ENCODE measurements at places on chromosomes 5 and 9.

DNA sequence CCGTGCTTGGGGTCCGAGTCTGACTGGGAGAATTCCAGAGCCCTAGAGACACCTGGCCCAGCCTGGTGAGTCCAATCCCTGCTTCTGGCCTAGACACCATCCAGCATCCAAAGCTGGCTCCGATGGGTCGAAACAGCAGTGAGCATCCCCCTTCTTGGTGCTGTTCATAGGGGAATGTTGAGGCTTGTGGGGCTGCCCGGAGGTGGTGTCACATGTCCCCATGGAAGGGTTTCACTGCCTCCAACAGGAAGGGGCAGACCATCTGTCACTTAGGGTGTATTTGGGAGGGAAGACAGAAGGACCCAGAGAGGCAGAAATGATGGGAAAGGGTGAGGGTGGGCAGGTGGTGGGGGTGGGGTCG lies 13.9 kb downstream of the C9orf50 start:
- no peaks in the 10 kb centered on the region for H3K27me3 ChIP-seq
- H3K36me3 ChIP-seq: no peaks in the 10 kb centered on the region
- no peak overlapping the region for H3K27ac ChIP-seq
- peaks cover 17% of the 10 kb centered on the region for H3K4me1 ChIP-seq
- no peak overlapping the region for H3K4me3 ChIP-seq
- DNase-seq: no peak

GRCh38 chr9:35684921-35685320 lies 4.8 kb downstream of the TPM2 start:
- no peak overlapping the region for H3K4me3 ChIP-seq
- no peak overlapping the region for H3K27ac ChIP-seq
- no peak for DNase-seq
- H3K36me3 ChIP-seq: peaks cover 4% of the 10 kb centered on the region
- no peaks in the 10 kb centered on the region for H3K27me3 ChIP-seq

DNA sequence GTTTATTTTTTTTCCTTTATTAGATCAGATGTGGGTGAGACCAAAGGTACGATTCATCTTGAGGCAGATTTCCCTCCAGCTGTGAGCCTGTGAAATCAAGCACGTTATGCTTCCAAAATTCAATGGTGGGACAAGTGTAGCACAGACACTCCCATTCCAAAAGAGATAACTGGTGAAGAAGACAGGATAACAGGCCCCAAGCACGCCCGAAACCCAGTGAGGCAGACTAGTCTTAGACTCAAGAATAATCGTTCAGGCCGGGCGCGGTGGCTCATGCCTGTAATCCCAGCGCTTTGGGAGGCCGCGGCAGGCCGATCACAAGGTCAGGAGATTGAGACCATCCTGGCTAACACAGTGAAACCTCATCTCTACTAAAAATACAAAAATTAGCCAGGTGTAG lies 36.8 kb upstream of the COL5A1 start:
- DNase-seq: no peak
- H3K27me3 ChIP-seq: peaks cover 12% of the 10 kb centered on the region

GRCh38 chr5:132114150-132115121 lies 40.8 kb downstream of the CSF2 start:
- no peaks in the 10 kb centered on the region for H3K4me1 ChIP-seq
- H3K4me3 ChIP-seq: no peak overlapping the region
- no peaks in the 10 kb centered on the region for H3K27me3 ChIP-seq
- H3K27ac ChIP-seq: no peak overlapping the region
- no peak for DNase-seq

DNA sequence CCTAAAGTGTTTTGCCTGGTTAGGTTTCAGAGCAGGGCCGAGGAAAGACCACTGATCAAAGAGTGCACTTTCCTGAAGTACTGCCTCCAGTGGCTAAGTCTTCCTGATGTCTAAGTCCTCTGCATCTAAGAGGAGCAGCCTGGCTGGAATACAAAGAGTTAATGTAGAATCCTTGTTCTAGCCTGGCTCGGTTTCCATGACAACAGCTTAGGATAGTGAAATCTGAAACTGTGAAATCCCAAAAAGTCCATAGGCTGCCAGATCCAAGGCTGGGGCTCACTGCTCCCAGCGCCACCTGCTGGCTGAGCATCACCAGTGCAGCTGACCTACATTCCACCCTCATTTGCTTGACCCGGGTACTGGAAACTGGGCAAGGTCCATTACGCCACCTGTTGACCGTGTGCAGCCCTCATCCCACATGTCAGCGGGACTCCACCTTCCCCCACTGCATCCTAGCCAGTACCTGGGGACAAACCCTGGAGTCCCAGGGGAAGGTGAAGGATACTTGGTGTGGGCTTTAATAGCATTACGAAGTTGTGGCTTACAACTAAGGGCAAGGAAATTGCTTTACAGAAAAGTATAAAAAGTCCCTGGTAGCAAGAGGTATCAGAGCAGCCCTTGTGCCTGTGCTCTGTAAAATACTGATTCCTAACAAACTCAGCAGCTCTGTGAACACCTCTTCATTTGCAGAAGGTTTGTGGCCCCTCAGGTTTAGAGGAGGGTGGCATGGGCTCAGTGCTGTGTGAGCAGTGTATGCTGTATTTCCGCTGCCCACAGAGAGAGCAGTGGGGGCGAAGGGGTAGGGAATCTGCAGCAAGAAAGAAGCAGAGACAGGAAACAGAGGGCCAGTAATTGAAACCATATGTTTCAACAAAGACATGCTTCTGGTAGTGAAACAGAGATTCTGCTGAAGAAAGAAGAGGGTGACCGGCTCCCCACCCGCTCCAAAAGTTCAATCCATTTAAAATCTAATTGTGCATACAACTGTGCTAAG lies 36.0 kb downstream of the PCDHGC5 start:
- H3K27ac ChIP-seq: peak overlapping the region; percentile 40
- peak; percentile 67 for DNase-seq
- H3K4me3 ChIP-seq: no peak overlapping the region
- no peaks in the 10 kb centered on the region for H3K27me3 ChIP-seq
- H3K4me1 ChIP-seq: peaks cover 49% of the 10 kb centered on the region

DNA sequence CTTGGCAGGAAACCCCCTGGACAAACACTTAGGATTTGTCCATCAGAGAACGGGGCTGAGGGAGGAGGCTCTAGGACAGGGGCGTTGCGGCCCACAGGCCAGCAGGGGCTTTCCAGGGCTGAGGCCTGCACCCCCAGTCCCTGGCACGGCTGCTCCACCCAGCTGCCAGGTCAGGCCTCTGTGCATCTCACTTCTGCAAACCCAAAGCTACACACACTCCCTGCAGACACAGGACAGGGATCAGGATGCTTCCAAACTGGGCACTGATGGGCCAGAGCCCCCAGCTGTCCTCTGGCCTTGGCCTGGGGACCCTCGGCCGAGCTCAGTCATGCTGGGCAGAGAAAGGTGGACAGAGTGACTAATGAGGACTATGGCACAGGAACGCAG lies 106.2 kb upstream of the SARDH start:
- H3K36me3 ChIP-seq: peaks cover 5% of the 10 kb centered on the region
- peaks cover 11% of the 10 kb centered on the region for H3K4me1 ChIP-seq
- H3K27ac ChIP-seq: no peak overlapping the region
- DNase-seq: no peak
- no peak overlapping the region for H3K4me3 ChIP-seq

DNA sequence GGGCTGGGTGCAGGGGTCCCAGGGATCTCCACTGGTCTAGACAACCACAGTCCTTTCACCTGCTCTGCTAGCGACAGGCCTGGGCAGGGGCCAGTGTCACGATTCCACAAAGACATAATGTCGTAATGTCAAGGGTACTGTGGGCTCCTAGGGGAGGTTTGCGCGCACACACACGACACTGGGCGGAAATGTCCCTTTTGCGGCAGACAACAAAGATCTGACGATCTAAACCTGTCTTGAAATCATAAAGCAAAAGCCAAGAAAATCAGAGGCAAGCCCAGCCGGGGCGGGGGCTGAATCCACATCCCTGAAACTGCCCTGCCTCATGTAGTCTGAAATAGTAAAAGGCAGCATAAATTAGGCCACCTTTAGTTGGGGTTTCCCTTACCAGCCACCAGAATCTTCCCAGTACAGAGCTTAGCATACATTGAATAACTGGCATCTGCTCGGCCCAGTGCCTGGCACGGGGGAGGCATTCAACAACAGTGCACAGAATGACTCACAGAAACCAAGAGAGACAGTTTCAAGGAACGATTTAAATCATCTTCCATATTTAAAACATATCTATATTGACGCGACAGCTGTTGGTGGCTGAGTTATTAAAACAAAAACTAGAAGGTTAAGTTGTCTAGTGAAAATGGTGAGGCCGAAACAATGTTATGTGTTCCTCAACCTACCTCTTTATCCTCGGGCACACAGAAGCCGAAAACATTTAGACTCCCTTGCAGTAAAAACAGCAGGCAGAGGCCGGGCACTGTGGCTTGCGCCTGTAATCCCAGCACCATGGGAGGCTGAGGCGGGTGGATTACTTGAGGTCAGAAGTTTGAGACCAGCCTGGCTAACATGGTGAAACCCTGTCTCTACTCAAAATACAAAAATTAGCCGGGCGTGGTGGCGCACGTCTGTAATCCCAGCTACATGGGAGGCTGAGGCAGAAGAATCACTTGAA lies 151.0 kb downstream of the MYO10 start:
- H3K4me3 ChIP-seq: no peak overlapping the region
- no peak for DNase-seq
- H3K27ac ChIP-seq: no peak overlapping the region
- no peaks in the 10 kb centered on the region for H3K27me3 ChIP-seq

DNA sequence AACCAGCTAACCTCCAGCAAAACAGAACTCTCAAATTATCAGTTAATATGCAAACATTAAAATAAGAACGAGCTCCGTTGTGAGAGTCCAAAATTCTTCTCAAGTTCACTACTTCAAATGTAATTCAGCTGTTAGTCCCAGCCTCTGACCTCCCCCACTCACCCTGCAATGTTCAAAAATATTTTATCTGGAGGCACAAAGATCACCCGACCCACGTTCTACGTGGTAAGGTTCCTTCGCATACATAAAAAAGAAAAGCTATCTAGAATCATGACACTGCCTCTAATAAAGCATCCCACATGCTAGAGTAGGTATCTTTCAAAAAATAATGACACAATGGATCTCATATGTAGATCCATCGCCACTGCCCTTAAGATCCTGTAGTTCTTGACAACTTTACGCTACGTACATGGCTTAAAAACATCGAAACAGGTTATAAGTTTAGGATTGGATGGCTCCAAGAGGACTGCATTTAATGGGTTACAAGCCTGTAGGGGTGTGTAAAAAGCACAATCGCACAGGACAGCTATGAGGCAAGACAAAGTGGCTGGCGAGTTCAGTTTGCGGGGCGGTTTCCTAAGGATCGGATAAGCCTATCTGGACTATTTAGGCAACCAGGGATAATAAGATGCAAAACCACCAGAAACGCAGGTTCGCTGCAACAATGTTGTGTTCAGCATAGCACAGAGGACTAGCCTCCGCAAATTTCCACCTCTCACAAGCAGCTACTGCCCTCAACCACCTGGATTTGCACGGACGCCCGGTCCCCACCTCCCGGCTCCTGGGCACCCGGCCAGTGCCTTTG lies 969 bp downstream of the CLK4 start:
- peaks cover 17% of the 10 kb centered on the region for H3K4me1 ChIP-seq
- H3K4me3 ChIP-seq: peak overlapping the region; percentile 98
- peak overlapping the region; percentile 93 for H3K27ac ChIP-seq
- no peak for DNase-seq

GRCh38 chr5:133229931-133230664 lies 178.3 kb downstream of the HSPA4 start:
- H3K27me3 ChIP-seq: no peaks in the 10 kb centered on the region
- DNase-seq: peak; percentile 93

GRCh38 chr9:74083681-74084433 lies 413.3 kb upstream of the RORB start:
- H3K27me3 ChIP-seq: no peaks in the 10 kb centered on the region
- H3K27ac ChIP-seq: no peak overlapping the region
- H3K4me1 ChIP-seq: no peaks in the 10 kb centered on the region
- H3K4me3 ChIP-seq: no peak overlapping the region
- no peaks in the 10 kb centered on the region for H3K36me3 ChIP-seq

DNA sequence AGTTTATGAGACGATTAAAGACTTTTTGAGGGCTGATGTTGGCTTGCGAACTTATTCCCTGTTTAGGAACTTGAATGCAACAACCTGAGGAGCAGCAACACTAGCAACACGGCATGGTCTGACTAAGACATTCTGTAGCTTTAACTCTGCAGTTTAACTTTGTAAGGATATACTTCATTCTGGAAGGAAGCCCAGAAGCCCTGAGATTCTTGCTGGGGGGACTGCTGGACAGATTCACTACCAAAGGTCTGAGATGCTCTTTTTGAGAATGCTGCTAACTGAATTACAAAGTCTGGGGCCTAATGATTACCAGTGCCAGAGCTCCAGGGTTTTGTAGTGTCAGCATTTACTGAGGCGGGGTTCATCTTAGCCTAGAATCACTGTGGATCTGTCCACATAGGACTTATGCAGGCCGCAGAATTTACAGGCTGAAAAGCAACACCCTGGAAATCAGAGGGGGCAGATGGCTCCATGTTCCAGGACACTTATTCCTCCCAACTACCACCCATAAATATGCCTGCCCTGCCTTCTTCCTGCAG lies 537.1 kb upstream of the CDH18 start:
- H3K4me3 ChIP-seq: no peak overlapping the region
- no peak for DNase-seq
- no peaks in the 10 kb centered on the region for H3K27me3 ChIP-seq
